ENCODE measurements at places on chromosomes 13 and 19.

DNA sequence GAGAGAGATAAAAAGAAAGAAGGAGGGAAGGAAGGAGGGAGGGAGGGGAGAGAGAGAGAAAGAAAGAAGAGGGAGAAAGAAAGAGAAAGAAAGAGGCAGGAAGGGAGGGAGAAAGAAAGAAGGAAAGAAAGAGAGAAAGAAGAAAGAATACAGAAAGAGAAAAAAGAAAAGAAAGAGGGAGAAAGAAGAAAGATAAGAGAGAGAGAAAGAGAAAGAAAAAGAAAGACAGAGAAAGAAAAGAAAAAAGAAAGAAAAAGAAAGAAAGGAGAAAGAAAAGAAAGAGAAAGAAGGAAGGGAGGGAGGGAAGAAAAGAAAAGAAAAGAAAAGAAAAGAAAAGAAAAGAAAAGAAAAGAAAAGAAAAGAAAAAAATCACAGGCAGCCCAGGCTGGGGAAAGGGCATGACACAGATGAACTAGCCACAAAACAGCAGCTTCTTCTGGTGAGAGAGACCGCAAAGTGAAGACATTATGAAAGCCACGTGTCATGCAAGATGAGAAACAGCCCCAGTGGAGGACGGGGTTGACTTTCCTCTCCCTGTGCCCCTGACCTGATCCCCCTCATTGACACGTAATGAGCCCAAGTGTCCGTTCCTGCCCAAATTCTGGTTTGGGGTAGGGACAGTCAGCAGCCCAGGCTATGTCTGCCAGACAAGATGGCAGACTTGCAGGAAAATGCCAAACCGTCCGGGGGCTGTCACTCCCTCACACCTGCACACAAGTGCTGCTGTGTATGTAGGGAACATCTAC is 102.1 kb downstream of the INSR start:
- no peak for DNase-seq

- no peak for DNase-seq
Observed at GRCh38 chr13:97848886-97849285, 104.6 kb upstream of the IPO5 start.

DNA sequence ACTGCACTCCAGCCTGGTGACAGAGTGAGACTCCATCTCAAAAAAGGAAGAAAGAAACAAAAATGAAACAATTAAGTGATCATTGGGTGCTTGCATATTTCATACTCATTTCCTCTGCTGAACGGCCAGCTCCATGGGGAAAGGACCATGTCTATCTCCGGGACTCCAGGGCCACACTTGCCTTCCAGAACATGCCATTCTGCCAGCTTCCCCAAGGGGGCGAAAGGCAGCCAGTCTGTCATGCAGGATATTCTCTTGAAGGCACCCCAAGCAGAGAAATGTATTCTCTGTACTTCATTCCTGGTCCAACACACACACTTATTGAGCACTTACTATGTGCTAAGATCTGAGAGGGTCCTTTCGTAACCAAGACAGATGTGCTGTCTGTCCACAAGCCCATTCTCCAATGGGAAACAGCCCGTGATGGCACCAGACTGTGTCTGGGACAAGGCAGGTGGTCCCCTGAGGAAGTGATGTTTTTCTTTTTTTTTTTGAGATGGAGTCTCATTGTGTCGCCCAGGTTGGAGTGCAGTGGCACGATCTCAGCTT is 10.2 kb upstream of the CARM1 start:
- peak; percentile 36 for DNase-seq

- no peak for DNase-seq
Observed at GRCh38 chr19:51097166-51097738, 11.0 kb downstream of the CTU1 start.

GRCh38 chr19:54325631-54326030 is 12.7 kb upstream of the LILRA5 start:
- no peak for DNase-seq

GRCh38 chr13:41985788-41986508 is 25.0 kb upstream of the VWA8 start:
- no peak for DNase-seq

DNA sequence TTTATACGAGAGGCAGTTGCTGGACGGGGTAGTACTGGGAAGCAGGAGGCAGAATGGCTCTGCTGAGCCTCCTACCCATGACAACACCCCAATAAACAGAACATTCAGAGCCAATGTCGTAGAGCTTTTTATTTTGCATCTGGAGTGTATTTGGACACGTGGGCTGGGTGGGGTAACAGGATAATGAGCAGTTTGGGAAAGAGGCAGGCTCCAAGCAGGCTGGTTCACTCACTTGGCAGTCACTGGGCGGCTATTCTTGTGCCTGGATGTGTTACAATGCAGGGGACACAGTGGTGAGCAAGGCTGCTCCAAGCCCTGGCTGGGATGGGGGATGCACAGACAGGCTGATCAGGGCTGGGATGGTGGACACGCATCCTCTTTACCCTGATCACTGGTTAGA is 9.5 kb downstream of the ACTMAP start:
- no peak for DNase-seq

DNA sequence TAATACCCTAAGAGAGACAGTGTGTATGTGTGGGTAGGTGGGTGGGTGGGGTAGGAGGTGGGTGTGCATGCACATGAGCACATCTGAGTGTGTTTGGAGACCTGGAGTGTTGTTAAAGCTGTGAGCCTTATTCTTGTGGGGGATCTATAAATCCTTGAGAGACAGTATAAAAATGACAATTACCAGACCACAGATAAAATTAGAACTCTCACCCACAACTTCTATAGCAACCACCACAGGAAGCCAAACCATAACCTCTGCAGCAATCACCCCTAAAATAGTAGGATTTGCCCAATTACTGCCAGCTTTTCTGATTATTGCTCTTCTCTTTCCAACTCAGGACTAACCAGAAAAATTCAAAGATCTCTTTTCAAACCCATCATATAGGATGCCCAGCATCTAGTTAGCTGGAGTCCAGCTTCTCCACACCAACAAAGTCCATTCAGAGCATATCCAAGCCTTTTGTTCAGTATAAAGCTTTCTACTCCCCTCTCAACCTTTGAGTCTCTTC is 93.4 kb upstream of the SLITRK1 start:
- no peak for DNase-seq

GRCh38 chr13:95485045-95485517 is 67.4 kb upstream of the CLDN10 start:
- no peak for DNase-seq

DNA sequence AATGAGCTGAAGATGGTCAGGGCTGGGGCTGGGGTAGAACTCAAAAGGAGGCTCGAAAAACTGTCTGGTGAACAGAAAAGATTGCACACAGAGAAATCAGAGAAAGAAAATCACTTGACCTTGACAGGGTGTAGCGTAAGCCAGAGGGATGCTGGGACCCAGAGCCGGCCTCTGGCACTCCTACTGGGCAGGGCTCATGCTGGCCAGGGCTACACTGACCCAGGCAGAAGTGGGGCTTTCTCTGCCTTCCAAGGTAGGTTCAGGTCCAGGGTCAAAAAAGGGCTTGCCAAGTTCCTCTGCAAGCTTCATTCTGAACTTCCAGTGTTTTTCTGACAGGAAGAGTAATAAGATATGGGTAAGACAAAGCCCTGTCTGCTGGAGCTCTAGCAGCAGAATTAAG is 56.2 kb downstream of the LATS2 start:
- DNase-seq: no peak

DNA sequence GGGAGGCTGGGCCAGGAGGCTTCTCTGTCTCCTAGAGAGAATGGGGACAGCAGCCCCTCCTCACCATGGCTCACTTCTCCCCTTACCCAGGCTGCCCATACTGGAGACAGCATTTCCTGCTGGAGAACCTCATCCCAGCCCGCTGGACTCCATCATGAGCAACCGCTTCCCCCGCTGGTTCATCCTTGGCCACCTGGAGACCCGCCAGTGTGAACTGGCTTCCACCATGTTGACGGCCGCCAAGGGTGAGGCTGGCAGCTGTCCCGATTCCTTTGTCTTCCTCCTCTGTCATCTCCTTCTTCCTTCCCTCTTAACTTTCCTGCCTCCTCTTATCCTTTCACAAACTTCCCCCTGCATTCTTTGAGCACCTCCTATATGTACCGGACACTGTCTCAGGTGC is 28.0 kb downstream of the ZSWIM4 start:
- DNase-seq: no peak

DNA sequence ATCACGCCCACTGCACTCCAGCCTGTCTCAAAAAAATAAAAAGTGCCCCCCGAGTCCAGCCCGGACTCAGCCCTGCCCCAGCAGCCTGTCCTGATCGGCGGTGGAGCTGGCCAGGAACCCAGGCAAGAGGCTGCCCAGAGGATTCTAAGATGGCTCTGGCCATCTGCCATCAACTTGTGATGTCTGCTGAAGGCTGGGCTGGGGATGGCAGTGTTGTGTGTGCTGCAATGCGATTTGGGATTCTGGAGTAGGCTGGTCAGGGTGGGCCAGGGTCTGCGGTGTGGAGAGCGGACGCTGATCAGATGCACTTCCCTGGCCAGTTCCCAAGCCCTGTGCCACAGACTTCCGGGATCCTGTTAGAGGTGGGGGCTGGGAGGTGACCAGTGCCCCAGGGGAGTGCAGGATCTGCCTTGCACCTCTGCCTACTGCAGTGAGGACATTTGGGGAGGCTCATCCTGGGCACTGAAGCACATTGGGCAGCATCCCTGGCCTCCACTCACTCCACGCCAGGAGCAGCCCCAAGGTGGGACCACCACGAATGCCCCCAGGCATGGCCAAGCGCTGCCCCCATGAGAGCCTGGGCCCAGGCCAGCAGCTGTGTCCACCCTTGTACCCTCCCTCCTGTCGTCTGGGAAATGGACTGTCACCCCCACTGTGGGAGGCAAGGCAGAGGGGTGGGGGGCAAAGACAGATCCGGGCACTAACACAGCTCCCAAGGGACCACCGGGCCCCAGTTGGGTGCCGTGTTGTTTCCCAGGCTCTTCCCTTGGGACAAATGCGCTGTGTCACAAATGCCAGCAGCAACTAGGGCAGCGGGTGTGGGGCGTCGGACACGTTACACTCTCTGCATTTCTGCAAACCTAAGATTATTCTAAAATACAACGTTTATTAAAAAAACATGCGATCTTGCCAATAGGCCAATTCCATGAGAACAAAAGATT is 3.4 kb upstream of the TBXA2R start:
- DNase-seq: no peak

DNA sequence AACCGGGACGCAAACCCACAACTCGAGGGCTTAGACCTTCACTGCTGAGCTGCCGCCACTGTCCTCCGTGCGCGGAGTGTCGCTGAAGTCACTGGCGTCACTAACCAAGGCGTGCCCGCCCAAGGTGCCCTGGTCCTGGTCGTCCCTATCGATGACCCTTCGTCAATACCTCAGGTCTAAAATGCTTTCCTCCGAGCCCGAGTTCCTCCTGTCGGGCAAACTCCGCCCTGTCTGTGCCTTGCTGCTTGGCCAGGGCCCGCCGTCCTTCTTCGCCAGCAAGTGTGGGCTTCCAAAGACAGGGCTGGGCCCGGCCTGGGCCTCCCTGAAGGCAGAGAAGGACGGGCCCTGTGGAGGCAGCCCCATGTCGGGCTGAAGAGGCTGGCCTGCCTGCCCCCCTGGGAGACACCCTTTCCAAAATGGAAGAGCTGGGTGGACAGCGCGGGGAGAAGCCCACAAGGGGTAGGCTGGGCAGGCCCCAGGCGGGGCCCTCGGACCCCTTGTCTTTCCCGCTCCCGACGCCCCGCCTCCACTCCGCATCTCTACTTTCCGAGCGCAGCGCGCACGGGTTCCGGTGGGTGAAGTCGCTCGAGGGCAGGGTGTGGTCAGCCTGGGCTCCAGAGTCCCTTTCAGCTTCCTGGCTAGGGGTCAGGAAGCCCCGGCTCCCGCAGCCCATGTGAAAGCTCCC is 13.4 kb downstream of the RB1 start:
- no peak for DNase-seq

- DNase-seq: no peak
Observed at GRCh38 chr13:75797239-75797638, 161.1 kb downstream of the LMO7 start.

DNA sequence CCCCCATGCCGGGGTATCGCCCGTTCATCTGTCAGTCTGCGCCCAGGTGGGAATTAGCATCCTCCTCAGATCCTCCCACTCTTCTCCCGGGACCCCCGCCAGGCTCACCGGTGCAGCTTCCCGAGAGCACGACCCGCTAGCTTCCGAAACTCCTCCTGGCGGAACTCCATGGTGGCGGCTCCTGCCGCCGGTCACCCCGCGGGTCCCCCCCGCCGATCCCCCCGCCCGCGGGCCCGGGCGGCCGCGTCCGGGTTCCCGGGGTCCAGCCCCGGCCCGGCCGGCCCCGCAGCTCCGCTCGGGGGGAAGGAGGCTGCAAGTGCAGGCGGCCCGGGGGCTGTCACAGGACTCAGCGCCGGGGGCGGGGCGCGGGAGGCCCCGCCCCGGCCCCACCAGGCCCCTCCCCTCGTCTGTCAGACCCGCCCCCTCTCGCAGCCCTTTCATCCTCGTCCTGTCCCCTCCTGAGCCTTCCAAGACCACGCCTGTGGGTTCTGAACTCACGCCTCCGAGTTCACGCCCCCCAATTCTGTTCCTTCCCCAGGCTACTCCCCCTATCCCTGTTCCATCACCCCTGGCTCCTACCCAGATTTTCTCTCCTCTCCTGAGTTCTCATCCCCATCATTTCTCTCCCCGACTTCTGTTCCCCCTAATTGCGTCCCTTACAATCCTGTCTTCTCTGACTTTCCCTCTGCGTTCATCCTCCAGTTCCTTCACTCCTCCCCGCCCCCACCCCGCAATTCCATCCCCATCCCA is at the start of gene SLC17A7:
Gene SLC17A7 (minus strand): TSS at position 318 of the 750 bp plus-strand sequence. CDS start 148 bp downstream, at position 170.
- peak; percentile 38 for DNase-seq

DNA sequence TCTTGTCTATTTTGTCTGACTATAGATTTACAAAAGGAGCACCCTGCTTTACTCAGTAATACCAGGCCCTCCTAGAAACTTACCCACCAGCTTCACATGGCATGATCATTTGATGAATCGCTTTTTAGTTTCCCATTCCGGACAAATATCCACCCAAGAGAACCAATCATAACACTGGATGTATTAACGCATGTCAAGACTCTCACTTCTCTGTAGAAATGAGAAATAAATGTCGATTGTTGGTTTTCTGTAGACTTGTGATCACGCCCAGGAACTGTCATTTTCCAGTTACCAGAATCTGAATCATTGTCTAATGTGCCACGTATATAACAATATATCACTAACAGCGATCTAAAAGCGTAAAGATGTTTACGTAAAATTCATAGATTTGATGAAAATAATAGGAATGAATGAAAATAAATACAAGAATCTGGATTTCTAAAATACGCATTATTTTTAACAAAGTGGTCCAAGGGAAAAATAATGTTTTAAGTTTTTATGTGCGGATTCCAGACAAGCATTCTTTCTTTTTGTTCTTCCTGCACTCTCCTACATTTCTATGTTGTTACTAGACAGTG is 14.0 kb downstream of the CDX2 start:
- no peak for DNase-seq

GRCh38 chr13:101714195-101714594 is 261.7 kb downstream of the ITGBL1 start:
- DNase-seq: no peak

DNA sequence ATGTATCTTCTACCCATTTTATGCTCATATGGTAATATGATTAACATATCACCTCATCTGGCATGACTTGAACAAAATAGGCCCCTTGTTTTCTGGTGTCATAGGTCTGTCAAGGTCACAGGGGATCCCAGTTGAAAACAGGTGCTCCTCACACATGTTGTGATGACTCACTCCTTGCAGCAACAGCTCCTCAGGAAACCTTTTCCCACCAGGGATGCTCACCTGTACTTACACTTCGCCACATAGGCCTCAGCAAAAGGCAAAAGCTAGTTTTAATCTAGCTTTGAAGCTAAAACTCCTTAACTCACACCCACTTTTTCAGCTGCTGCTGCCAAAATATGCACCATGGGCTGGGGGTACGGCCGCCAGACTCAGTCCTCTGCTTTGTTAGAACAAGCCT is 110.0 kb upstream of the SOX21 start:
- no peak for DNase-seq

All from SW 1271 (cell line).